Stomach (tissue), 19 donors: ENCODE measurements at places on chromosomes 1 and 21. TPM values are rescaled to one million over a fixed set of nuclear protein-coding genes. Genes with fewer than 3 reads are reported as not detected.

CHIA gene
- total RNA-seq: 3.9 TPM

UBE2U gene
- total RNA-seq: not detected

DNA sequence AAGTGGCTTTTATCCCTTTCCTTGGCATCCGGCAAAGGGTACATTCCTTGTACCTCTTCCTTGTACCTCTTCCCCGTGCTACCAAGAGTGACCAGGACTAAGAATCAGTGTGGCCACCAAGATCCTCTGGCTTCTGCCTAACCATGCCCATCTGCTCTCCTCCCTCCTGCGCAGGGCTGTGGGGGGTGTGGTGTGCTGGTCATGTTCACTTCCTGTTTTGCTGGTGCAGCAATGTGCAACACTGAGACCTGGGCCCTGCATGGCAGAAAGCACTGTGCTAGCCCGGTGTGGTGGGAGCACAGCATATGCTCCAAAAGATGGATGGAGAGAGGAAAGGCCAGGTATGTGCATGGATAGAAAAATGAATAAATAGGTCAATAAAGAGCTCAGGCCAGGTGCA, 33.3 kb upstream of the TENT5C start:
- no peaks in the 10 kb centered on the region for H3K36me3 ChIP-seq
- H3K4me3 ChIP-seq: no peak overlapping the region
- peaks cover 44% of the 10 kb centered on the region for H3K4me1 ChIP-seq

GRCh38 chr1:202323731-202324130, 18.0 kb downstream of the UBE2T start:
- no peak for DNase-seq
- H3K27me3 ChIP-seq: no peaks in the 10 kb centered on the region
- H3K27ac ChIP-seq: no peak overlapping the region
- no peaks in the 10 kb centered on the region for H3K4me1 ChIP-seq
- no peaks in the 10 kb centered on the region for H3K36me3 ChIP-seq
- no peak overlapping the region for H3K4me3 ChIP-seq

GRCh38 chr1:84077476-84078107, 66.5 kb upstream of the PRKACB start:
- peaks cover 25% of the 10 kb centered on the region for H3K4me1 ChIP-seq
- H3K36me3 ChIP-seq: no peaks in the 10 kb centered on the region
- no peaks in the 10 kb centered on the region for H3K27me3 ChIP-seq

DNA sequence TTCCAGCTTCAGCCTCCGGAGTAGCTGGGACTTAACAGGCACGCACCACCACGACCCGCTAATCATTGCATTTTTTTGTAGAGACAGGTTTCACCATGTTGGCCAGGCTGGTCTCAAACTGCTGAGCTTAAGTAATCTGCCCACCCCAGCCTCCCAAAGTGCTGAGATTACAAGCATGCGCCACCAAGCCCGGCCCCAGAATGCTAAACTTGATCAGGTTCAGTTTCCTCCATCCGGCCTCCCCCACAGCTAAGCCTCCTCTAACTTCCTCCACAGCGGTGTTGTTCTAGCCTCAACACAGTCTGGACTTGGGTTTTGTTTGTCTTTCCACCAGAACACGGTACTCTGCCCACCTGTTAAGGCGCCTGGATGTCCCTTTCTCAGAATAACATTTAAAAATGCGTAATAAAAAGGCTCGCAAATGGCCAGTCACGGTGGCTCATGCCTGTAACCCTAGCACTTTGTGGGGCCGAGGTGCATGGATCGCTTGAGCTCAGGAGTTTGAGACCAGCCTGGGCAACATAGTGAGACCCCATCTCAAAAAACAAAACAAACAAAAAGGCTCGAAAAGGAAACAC, 2.4 kb downstream of the PARP1 start:
- no peak overlapping the region for H3K4me3 ChIP-seq
- no peaks in the 10 kb centered on the region for H3K27me3 ChIP-seq
- no peak overlapping the region for H3K27ac ChIP-seq
- H3K4me1 ChIP-seq: peaks cover 42% of the 10 kb centered on the region

- H3K4me3 ChIP-seq: no peak overlapping the region
- peaks cover 4% of the 10 kb centered on the region for H3K4me1 ChIP-seq
- H3K27me3 ChIP-seq: no peaks in the 10 kb centered on the region
- no peak overlapping the region for H3K27ac ChIP-seq
These were observed 58.8 kb upstream of the SPATA6 start for GRCh38 chr1:48530727-48531351.

- H3K4me3 ChIP-seq: no peak overlapping the region
- peaks cover 20% of the 10 kb centered on the region for H3K4me1 ChIP-seq
- DNase-seq: no peak
- H3K27ac ChIP-seq: peak overlapping the region; percentile 78
- H3K27me3 ChIP-seq: no peaks in the 10 kb centered on the region
These were observed 93.1 kb downstream of the ADCY10 start for GRCh38 chr1:167820684-167821355.

- no peak for DNase-seq
- H3K27me3 ChIP-seq: no peaks in the 10 kb centered on the region
- H3K4me1 ChIP-seq: no peaks in the 10 kb centered on the region
- H3K27ac ChIP-seq: no peak overlapping the region
- H3K4me3 ChIP-seq: no peak overlapping the region
- no peaks in the 10 kb centered on the region for H3K36me3 ChIP-seq
These were observed 64.9 kb downstream of the CD2 start for GRCh38 chr1:116819081-116819480.
